Stimulated activated CD8-positive, alpha-beta memory T cell treated with anti-CD3 and anti-CD28 coated beads, Interleukin-15, amount 100 ng/mL, for 4 hours (primary cell): ENCODE measurements at places on chromosomes 6 and 20.

GRCh38 chr20:19691125-19691524 is 66.9 kb upstream of the RIN2 start:
- DNase-seq = no peak

DNA sequence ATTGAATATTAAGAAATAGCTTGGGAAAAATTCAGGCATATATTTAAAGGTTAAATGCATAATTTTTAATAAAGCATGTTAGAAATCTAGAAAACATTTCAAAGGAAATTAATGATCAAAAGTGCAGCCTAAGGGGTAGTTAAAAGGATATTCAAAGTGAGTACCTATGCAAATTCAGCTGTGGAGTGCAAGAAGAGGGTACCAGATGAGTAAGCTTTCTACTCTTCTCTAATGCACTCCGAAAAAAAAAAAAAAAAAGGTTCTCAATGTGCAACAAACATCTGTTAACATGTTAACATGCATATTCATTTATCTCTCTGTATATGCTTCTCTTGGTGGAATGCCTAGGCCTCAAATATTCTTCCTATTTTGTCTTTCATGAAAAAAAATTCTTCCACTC is 32.0 kb upstream of the KATNA1 start:
- no peak for DNase-seq

DNA sequence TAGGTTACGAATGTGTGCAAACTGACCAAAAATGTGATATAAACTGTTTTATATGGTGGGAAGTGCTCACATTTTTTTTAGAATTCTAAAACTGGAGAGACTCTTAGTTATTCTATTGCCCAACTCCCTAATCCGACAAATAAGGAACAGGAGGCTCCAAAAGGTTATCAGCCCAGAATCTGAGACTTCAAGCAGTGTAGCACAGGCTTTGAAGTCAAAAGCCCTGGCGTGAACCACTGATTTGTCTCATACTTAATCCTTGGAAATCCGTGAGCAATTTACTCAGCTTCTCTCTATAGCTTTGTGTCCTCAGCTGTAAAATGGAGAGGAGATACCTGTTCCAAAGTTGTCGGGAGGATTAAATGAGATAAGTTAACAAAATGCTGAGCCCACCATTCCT is 368.8 kb upstream of the SASH1 start:
- DNase-seq = no peak

DNA sequence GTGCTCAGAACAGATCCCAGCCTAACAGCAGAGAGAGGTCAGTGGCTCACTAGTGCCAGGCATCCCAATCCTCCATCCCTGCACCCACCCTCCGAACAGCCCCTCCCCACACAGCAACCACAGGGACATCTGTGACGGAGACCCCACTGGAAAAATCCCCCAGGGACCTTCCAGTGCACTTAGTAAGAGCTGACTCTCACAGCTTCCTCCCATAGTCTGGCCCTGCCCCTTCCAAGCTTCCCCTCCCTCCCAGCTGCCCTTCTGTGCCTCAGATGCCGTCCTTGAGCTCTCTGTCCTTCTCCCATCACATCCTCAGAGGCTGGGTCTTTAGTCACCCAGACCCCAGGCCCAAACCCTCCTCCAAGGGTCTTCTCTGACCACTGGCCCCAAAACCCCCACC is 9.7 kb upstream of the THBS2 start:
- no peak for DNase-seq

DNA sequence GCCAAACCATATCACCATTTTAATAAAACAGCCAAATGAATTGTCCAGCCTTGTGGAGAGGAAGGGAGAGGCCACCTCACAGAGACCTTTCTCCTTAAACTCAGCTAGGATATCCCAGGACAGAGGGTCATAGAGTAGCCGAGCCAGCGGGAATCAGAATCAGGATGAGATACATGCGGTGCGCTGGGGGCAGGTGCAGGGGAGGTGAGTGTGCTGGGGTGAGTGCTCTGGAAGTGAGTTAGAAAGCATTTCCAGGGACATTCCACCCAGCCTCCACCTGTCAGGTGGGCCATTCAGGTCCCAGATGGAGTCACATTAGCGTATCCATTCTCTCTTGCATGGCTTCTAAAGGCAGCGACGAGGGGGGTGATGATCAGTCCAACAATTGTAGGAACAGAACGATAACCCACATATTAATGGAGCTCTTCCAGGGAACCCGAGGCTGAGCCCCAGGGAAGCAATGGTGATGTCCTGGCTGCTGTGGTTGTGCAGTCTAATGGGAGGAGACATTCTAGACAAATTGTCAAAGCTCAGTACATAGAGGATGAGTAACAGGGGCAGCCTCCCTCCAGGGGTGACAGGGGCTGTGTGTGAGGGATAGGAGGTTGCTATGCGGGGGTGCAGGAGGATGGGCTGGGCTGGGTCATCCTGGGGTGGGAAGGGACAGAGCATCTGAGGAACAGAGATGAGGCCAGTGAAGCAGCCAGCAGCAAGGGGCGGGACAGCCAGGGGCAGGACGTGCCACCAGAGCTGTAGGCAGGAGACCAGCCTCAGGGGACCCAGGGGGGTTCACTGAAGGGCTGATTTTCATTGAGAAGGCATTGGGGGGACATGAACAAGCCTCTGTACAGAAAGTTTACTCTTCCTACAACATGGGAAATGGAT is 88.7 kb upstream of the FRMD1 start:
- DNase-seq = no peak

DNA sequence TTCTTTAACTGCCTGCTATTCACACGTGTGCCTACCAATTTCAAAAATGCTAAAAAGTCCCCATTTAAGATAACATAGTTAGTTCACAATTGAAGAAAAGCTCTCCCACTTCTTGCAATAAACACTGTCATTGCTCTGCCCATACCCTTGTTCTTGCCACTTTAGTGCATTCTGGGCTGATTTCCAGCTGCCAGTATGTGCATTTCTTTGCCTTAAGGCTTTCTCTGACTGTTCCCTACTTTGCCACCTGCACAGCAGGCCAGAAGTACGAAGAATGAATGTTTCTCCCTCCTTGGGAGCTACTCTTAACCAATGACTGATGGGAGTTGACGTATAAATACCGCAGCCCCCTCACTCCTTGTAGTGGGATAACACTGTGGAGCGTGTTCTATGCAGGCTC is 16.0 kb upstream of the ATRN start:
- no peak for DNase-seq

GRCh38 chr6:10420546-10421157 is 5.8 kb upstream of the TFAP2A start:
- no peak for DNase-seq

DNA sequence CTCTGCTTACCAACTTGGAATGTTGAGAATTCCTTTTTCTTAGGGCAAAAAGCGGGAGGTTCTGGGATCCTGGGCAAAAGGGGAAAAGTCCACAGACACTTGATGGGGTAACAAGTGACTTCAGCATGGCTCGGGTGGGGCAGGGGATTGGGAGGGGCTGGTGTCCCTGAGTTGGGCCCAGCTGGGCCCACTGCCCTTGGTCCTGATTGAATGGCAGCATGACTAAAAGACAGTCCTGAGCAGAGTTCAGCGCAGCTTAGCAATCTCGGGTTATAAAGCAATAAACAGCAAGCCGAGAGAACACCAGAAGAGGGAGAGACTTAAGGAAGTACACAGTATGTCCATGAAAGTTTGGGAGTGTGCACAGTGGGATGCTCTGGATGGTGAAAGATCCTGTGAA is 5.6 kb downstream of the PPP2R5D start:
- DNase-seq = no peak

DNA sequence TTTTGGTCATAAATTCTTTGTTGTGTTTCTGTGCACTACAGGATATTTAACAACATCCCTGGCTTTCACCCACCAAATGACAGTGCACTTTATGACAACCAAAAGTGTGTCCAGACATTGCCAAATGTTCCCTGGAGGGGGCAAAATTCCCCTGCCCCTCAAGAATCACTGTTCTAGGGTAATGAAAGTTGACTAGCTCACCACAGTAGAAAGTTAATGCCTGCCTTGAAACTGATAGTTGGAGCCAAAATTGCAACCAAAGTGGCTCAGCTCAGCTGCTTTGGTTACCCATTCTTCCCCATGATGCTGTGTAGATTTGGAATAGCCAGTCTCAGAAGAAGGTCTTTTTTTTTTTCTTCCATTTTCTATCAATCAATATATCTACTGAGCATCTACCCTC is 150.6 kb downstream of the RALGAPA2 start:
- no peak for DNase-seq

DNA sequence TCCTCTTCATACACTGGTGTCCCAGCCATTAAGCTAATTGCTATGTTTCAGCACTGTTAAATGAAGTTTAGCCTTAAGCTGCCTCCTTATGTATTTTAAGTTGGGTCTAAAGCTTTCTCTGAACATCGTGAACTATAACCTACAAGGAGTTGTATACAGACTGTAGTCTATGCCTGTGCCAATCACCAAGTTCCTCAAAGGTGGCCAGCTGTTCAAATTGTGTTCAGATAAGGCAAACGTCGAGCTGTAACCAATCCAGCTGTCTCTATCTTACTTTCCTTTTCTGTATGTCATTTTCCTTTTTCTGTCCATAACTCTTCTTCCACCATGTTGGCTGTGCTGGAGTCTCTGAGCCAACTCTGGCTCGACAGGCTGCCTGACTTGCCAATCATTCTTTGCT is 199.6 kb downstream of the OGFRL1 start:
- no peak for DNase-seq

DNA sequence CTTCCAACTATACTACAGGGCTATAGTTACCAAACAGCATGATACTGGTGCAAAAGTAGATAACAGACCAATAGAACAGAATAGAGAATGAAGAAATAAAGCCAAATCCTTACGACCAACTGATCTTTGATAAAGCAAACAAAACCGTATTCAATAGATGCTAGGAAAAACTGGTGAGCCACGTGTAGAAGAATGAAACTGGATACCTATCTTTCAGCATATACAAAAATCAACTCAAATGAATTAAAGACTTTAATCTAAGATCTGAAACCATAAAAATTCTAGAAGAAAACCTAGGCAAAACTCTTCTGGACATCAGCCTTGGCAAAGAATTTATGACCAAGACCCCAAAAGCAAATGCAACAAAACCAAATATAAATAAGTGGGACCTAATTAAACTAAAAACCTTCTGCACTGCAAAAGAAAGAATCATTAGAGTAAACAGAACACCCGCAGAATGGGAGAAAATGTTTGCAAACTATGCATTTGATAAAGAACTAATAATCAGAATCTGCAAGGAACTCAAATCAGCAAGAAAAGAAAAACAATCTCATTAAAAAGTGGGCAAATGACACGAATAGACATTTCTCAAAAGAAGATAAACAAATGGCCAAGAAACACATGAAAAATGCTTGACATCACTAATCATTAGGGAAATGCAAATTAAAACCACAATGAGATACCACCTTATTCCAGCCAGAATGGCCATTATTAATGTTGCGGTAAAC is 109.8 kb downstream of the TAF4 start:
- DNase-seq = no peak

GRCh38 chr6:134007077-134007476 is 45.3 kb downstream of the SLC2A12 start:
- no peak for DNase-seq

DNA sequence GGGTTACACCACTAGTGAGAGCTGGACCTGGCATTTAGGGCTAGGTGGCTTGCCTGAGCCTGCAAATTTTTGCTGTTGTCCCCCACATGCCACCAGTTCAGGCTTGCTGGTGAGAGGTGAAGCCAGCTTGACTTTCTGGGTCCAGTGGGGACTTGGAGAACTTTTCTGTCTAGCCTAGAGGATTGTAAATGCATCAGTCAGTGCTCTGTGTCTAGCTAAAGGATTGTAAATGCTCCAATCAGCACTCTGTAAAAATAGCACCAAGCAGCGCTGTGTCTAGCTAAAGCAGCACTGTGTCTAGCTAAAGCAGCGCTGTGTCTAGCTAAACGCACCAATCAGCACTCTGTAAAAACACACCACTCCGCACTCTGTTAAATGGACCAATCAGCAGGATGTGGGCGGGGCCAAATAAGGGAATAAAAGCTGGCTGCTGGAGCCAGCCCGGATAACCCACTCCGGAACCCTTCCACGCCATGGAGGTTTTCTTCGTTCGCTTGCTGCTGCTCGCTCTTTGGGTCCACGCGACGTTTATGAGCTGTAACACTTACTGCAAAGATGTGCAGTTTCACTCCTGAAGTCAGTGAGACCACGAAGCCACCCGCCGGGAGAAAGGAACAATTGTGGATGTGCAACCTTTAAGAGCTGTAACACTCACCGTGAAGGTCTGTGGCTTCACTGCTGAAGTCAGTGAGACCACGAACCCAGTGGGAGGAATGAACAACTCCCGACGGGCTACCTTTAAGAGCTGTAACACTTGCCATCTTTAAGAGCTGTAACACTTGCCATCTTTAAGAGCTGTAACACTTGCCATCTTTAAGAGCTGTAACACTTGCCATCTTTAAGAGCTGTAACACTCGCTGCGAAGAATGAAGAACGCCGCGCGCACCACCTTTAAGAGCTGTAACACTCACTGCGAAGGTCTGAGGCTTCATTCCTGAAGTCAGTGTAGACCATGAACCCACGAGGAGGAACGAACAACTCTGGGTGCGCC is 27.3 kb downstream of the GMPR start:
- DNase-seq = no peak

- no peak for DNase-seq
Observed at GRCh38 chr20:20363799-20364592, 3.9 kb upstream of the INSM1 start.

- DNase-seq = peak; percentile 74
Observed at GRCh38 chr6:35920793-35921732, at the start of gene SRPK1. SRPK1 (minus strand) TSS chr6:35921098; CDS start chr6:35921056, 42 bp downstream.

DNA sequence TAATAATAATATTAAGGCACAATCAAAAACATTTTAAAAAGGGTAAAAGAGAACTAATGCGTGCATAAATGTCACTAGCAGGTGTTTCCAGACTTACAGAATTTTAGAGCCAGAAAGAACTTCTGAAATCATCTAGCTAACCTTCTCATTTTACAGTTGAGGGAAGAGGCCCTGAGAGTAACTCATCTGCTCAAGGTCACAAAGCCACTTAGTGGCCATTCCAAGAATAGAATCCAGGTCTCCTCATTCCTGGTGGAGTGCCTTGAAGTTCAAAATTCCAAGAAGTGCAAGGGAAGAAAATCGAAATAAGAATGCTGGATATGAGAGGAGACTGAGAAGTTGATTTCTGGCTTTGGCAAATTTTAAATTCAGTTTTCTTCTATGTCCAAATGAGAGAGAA is 3.2 kb upstream of the KIAA0408 start:
- DNase-seq = no peak

GRCh38 chr6:119587537-119587936 is 238.0 kb upstream of the MAN1A1 start:
- no peak for DNase-seq

DNA sequence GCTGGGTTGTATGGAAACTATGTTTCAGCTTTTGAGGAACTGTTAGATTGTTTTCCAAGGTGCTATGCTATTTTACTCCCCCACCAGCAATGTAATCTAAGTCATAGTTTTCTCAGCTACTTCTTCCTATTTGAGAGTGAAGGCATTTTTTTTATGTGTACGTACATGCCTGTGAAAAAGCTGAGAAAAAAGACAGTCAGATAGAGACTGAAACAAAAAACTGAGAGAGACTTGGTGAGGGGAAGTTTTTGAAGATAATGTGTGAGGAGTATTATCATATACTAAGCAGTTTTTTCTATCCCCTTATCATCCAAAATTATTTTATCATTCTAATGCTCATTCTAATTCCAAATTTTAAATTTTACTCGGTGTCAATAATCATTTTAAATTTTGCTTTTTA is 780.0 kb downstream of the BCKDHB start:
- no peak for DNase-seq

GRCh38 chr20:20399531-20400500 is 31.9 kb downstream of the INSM1 start:
- DNase-seq = no peak
